ENCODE measurements at places on chromosomes 3 and 15.

- DNase-seq: no peak
Measured at GRCh38 chr15:62914461-62915079, 128.0 kb upstream of the TPM1 start.

DNA sequence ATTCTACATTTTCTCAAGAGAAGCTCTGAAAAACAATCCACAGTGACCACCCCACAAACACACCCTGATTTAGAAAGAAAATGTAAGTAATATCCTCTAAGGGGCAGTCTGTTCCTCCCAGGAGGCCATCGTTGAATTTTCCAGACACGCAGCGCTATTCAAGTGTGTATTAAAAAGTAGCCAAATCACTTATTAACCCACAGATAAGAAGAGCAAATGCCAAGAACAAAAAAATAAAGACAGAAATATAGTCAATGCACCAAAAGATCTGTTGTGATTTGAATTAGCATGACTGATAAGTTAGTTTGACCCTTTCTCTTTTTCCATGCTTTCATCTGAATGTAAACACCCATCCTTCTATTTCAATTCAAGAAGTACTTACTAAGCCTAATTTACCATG, 622.8 kb upstream of the ZNF385D start:
- no peak for DNase-seq

- DNase-seq: no peak
Measured at GRCh38 chr15:74838746-74839525, 4.0 kb downstream of the ULK3 start.

GRCh38 chr3:32423956-32424557, 32.4 kb downstream of the CMTM7 start:
- DNase-seq: peak; percentile 47

GRCh38 chr3:73547427-73548248, 77.1 kb downstream of the PDZRN3 start:
- no peak for DNase-seq

DNA sequence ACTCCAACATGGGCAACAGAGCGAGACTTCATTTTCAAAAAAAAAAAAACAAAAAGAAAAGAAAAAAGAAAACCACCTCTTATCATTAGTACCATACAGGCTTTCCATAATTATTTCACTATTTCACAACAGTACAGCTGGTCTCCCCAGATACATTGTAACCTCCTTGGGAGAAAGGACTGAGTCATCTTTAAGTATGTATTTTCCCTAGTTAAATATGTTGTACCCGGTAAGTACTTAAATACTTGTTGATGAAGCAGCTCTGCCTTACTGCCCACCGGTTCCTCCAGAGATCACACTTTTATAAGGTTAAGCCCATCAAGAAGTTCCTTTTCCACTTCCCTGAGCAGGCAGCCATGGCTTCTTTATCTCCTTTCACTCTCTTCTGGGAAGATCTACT, 789.5 kb upstream of the CFAP20DC start:
- no peak for DNase-seq

DNA sequence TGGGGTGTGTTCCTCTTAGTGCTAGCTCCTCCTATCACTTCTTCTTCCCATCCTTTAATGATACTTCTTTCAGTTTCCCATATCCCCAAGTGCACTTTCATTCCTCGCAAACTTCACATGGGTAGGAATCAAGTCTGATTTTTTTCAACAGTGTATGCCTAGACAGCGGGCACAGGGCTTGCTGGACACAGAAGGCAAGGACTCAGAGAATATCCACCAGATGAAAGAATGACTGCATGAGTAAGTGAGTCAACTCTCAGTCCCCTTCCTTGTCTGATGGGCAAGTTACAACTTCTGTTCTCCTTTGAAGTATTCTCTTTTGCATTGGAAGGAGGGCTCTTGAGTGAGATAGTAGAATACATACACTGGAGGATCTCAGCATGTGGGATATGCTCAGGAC, 3.1 kb upstream of the SQOR start:
- DNase-seq: no peak

DNA sequence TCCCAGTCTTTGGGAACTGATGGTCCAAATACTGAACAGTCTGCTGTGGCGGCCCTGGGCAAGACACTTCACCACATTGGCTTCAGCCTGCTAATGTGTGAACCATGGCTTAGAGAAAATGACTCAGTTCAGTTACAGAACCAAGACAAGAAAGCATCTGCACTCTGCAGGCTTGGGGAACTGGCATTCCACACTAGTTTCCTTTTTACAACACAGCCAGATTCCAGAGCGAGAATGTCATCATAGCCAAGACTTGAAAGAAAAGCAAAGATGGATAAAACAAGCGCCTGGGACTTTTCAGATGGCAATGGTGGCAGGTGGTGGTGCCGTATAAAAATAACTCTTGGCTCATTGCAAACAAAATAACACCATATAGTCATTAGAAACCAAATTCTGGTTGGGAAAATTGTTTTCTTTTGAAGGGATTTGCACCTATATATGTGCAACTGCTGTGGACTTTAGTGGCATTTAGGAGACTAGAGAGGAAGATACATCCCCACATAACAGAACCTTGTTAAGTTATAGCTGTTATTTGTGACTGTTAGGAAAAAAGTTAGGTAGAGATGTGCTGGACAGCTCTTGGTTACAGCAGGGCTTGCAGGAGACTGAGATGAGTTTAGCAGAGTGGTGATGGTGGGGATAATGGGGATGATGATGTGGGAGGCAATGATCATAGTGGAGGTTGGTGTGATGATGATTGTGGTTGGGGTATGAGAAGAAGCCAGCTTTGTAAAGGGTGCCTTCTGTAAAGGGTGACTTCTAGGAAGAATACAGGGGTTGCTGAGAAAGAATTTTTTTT, 273.6 kb downstream of the THRB start:
- no peak for DNase-seq

All from CD4-positive, alpha-beta T cell treated with Interleukin-12 subunit alpha and Interleukin-12 subunit beta, for 1 hour (primary cell).